SJSA1 (cell line): ENCODE measurements at places on chromosomes 13 and 19.

- no peak for DNase-seq
- peaks cover 83% of the 10 kb centered on the region for H3K36me3 ChIP-seq
- peak overlapping the region; percentile 44 for H3K4me3 ChIP-seq
- no peaks in the 10 kb centered on the region for H3K27me3 ChIP-seq
These were observed 513.6 kb downstream of the IRS2 start for GRCh38 chr13:109272595-109273325.

DNA sequence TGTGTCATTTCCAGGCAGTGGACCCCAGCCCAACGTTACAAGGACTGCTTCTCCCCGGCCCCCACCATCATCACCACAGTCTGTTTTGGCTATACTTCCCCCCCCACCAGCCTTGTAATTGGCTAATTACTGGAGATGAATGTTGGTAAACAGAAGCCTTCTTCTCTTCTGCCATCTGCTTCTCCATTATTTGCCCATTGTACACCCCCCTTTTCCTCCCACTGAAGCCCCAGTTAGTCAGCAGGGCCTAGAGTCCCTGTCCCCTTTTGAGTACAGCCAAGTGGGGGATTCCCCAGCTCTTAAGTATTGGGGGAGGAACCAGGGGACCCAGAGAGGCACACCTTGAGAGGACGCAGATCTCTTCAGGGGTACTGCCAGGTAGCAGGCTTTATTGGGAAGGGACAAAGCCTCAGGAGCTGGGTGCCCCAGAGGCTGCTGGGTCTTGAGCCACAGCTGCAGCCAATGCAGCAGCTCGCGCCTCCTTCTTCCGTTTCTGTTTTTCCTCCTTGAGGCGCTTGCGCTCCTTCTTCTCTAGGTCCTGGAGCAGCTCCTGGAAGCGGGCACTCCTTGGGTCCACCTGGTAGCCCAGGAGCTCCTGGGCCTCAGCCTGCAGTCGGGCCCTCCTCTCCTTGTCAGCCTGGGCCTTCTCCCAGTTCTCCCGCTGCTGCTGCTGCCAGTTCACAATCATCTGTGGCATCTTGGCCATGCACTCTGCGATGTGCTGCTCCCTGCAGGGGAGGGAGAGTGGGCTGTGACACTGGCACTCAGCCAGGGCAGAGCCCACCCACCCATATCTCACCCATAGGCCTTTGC is 3.0 kb downstream of the GADD45GIP1 start:
- H3K4me3 ChIP-seq = no peak overlapping the region
- DNase-seq = no peak
- H3K27me3 ChIP-seq = no peaks in the 10 kb centered on the region
- no peak overlapping the region for H3K27ac ChIP-seq
- peaks cover 79% of the 10 kb centered on the region for H3K36me3 ChIP-seq

DNA sequence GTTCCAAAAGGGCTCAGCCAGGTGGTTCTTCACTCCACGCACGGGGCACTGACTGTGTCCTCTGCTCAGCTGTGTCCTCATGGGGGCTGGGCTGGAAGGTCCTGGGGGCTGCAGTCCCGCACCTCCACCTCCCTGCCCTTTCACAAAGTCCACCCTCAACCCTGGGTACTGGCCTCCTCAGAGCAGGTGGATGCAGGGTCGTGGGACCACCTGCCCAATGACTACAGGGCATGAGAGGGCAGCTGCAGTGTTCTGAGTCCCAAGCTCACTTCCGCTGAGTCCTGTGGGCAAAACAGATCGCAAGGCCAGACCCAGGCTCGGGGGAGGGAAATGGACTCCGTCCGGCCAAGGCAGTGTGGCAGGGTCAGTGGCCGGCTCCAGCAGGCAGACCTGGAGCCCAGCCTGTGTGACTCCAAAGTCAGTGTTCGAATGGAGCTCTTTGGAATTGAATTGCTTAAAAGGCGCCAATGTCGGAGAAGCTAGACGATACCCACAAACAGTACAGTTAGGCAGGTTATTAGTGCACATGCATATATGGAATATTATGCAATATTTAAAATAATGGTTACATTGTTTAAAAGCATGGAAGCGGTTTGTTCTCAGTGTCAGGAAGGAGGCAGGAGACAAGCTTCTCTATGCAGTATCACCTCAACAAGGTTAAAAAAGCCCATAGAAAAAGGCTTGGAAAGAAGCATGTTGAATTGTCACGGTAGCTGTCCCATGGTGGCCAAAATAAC is 54.8 kb downstream of the MCF2L start:
- peaks cover 35% of the 10 kb centered on the region for H3K27me3 ChIP-seq
- H3K4me3 ChIP-seq = no peak overlapping the region
- H3K36me3 ChIP-seq = no peaks in the 10 kb centered on the region
- H3K27ac ChIP-seq = no peak overlapping the region
- peaks cover 6% of the 10 kb centered on the region for H3K4me1 ChIP-seq
- DNase-seq = no peak

- H3K4me1 ChIP-seq = peaks cover 52% of the 10 kb centered on the region
- no peak overlapping the region for H3K27ac ChIP-seq
- no peaks in the 10 kb centered on the region for H3K36me3 ChIP-seq
- no peak overlapping the region for H3K4me3 ChIP-seq
- no peaks in the 10 kb centered on the region for H3K27me3 ChIP-seq
These were observed 427.1 kb downstream of the EFNB2 start for GRCh38 chr13:106108346-106108745.

GRCh38 chr19:9966448-9966847 is 30.1 kb upstream of the OLFM2 start:
- H3K4me1 ChIP-seq = no peaks in the 10 kb centered on the region
- no peak overlapping the region for H3K27ac ChIP-seq
- no peak overlapping the region for H3K4me3 ChIP-seq
- DNase-seq = no peak

- H3K36me3 ChIP-seq = no peaks in the 10 kb centered on the region
- peak; percentile 32 for DNase-seq
- H3K27me3 ChIP-seq = no peaks in the 10 kb centered on the region; the same call in 1 of the 2 replicates
- H3K4me1 ChIP-seq = no peaks in the 10 kb centered on the region
- H3K27ac ChIP-seq = no peak overlapping the region
These were observed 4.0 kb downstream of the ADGRE2 start for GRCh38 chr19:14774373-14774772.

DNA sequence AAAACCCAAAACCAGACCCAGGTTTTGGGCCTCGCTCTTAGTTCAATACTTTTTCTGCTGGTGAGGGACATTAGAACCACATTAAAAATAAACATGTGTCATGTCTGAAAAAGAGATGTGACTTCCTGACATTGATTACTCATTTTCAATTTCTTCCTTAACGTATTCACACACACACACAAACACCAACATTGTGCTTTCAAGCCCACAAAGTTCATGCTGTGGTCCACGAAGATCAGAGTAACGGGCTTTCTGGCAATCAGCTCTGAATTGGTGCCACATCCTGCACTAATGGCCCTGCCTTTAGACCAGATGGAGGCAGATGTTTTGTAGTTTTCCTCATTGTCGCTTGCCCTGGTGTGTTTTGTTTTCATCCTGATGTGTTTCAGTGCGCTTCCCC is 47.9 kb upstream of the POMP start:
- peak overlapping the region; percentile 91 for H3K27ac ChIP-seq
- no peak overlapping the region for H3K4me3 ChIP-seq
- no peaks in the 10 kb centered on the region for H3K36me3 ChIP-seq
- H3K27me3 ChIP-seq = no peaks in the 10 kb centered on the region
- DNase-seq = no peak
